ENCODE measurements at places on chromosomes 6 and 20.
A peak's percentile ranks its signal among the peaks of the same experiment; 100 is the strongest.

- no peaks in the 10 kb centered on the region for H3K36me3 ChIP-seq
- H3K27me3 ChIP-seq = no peaks in the 10 kb centered on the region
- DNase-seq = no peak
- H3K4me3 ChIP-seq = no peak overlapping the region
These were observed 12.9 kb upstream of the MCM3 start for GRCh38 chr6:52297433-52297832.

DNA sequence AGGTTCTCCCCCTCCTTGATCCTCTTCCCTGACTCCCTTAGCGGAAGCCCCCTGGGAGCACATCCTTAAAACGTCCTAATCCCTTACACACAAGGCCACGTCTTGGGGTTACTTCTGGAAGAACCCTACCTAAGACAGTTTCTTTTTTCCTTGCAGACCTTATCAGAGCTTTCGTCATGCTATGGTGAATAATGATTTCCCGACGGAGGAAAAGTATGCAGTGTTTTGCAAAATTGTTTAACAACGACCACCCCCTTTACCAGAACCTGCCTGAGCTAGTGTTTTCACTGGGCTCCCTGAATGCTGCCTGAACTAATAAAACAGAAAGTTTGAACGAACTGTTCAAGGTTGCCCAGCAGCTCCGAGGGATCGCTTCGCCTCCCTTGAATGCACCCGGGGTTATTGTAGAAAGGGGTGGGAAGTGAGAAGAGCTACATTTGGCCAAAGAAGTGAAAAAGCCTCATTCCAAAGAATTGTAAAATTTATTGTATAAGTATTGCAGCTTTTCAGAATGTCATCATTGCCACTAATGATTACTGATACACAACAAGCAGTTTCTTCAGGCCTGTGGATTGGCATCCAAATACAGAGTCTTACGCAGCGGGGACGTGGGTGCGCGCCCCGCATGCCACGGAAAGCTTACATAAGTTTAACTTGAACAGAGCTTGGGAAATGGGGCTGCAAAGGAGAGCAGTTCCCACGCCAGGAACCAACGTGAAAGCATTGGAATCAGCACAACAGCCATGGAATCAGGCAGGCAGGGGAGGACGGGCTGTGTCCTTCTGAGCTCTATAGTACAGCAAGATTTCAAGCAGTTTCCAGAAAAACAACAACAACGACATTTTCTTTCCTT, 27.9 kb upstream of the ZBP1 start:
- H3K36me3 ChIP-seq = no peaks in the 10 kb centered on the region
- no peak for DNase-seq
- H3K4me3 ChIP-seq = no peak overlapping the region
- no peaks in the 10 kb centered on the region for H3K4me1 ChIP-seq
- no peak overlapping the region for H3K27ac ChIP-seq

DNA sequence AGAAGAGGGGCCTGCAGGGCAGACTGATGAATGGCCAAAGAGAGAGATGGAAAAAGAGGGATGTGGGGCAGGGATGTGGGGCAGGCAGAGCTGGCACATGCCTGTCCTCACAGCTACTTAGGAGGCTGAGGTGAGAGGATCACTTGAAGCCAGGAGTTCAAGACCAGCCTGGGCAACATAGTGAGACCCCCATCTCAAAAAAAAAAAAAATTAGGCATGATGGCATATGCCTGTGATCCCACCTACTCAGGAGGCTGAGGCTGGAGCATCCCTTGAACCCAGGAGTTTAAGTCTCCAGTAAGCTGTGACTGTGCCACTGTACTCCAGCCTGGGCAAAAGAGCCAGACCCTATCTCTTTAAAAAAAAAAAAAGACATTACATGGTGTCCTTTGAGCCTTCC, 34.8 kb downstream of the RNF8 start:
- no peak overlapping the region for H3K4me3 ChIP-seq
- no peak for DNase-seq
- no peaks in the 10 kb centered on the region for H3K4me1 ChIP-seq
- H3K27ac ChIP-seq = no peak overlapping the region

DNA sequence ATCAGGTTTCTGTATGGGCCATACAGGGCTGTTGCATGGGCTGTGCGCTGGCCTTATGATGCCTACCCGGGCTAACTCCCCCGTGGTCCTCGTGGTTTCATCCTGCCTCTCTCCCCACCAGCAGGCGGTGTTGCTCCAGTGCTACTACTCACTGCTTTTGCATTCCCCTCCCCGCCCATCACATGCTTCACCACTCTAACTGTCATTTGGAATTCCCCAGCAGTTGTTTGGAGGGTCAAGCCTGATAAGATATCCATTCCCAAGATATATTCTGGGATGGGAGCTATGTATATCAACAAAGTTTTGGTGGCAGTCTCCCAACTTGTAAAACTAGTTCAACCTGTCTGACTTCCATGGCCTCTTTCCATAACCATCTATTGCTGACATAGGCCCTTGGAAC, 233.2 kb upstream of the SOX4 start:
- no peaks in the 10 kb centered on the region for H3K4me1 ChIP-seq
- H3K4me3 ChIP-seq = no peak overlapping the region

- no peak for DNase-seq
- H3K4me3 ChIP-seq = no peak overlapping the region
- H3K27ac ChIP-seq = no peak overlapping the region
- H3K4me1 ChIP-seq = peaks cover 5% of the 10 kb centered on the region
- no peaks in the 10 kb centered on the region for H3K27me3 ChIP-seq
These were observed 13.8 kb downstream of the MRPL14 start for GRCh38 chr6:44113414-44113813.

DNA sequence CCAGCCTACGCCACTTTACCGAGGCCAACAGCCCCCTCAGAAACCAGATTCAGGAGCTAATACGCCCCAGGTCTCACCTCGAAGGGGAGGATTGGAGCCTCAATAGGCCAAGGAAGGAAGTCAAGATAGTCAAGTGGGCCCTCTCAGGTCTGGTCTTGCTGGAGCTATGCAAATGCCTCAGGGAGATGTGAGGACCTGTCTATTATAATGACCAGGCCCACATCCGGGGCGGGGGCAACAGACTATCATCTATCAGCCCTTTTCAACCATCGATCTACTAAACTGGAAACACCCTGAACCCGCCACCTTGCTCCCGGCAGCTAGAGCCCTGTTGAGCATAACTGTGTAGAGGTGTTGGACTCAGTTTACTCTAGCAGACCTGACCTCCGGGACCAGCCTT, 12.7 kb upstream of the GSTA3 start:
- no peak overlapping the region for H3K27ac ChIP-seq
- H3K27me3 ChIP-seq = no peaks in the 10 kb centered on the region
- H3K36me3 ChIP-seq = no peaks in the 10 kb centered on the region
- no peak for DNase-seq
- no peak overlapping the region for H3K4me3 ChIP-seq

DNA sequence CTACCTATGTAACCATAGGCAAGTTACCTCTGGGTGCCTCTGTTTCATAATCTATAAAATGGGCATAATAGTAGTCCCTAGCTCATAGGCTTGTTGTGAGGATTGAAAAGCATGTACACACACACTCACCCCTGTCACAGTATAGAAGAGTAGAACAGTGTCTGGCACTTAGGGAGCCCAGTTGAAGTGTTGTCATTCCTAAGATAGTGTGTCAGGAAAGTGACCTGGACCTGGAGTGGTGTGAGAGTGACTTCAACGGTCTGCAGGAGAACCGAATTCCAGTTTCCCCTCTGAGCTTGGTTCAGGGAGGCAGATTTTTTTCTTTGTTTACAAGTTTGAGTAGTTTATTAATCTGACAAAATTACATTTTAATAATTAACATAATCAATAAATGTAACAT, 229.9 kb upstream of the MAP3K7 start:
- H3K4me3 ChIP-seq = no peak overlapping the region
- no peaks in the 10 kb centered on the region for H3K27me3 ChIP-seq
- H3K27ac ChIP-seq = no peak overlapping the region
- DNase-seq = no peak
- H3K36me3 ChIP-seq = no peaks in the 10 kb centered on the region
- H3K4me1 ChIP-seq = no peaks in the 10 kb centered on the region

GRCh38 chr6:6987749-6988148, 120.0 kb upstream of the RREB1 start:
- no peaks in the 10 kb centered on the region for H3K27me3 ChIP-seq
- H3K36me3 ChIP-seq = no peaks in the 10 kb centered on the region
- no peaks in the 10 kb centered on the region for H3K4me1 ChIP-seq
- no peak for DNase-seq
- H3K27ac ChIP-seq = no peak overlapping the region
- no peak overlapping the region for H3K4me3 ChIP-seq

DNA sequence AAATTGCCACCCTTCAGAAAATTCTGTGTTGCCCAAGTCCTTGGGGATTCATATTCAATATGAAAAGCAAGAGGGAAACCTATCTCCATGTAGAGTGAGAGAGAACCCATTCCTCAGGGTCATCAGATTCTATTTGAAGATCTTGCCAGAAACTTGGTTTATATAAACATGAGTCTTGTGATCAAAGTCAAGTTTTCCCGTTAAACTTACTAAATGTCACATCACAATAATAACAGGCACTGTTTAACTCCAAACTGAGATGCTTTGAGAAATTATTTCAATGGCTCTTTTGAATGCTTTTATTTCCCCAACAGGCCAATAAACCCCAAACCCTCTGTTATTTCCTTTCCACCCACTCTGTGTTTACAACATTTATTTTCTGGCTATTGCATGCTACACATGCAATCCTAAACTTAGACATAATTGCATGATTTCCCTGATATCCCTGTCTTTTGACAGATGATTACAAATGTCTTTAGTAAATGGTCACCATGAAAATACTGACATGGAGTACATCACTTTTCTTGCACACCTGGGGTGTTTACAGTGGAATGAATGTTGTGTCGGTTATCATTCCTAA, 31.1 kb upstream of the SSTR4 start:
- no peak overlapping the region for H3K27ac ChIP-seq
- no peak overlapping the region for H3K4me3 ChIP-seq
- DNase-seq = no peak
- no peaks in the 10 kb centered on the region for H3K27me3 ChIP-seq
- H3K4me1 ChIP-seq = no peaks in the 10 kb centered on the region

GRCh38 chr20:5569021-5569420, 181.2 kb upstream of the SHLD1 start:
- no peak overlapping the region for H3K27ac ChIP-seq
- no peak overlapping the region for H3K4me3 ChIP-seq
- H3K4me1 ChIP-seq = no peaks in the 10 kb centered on the region
- peaks cover 4% of the 10 kb centered on the region for H3K36me3 ChIP-seq
- no peak for DNase-seq
- no peaks in the 10 kb centered on the region for H3K27me3 ChIP-seq

- H3K4me1 ChIP-seq = no peaks in the 10 kb centered on the region
- no peaks in the 10 kb centered on the region for H3K27me3 ChIP-seq
- no peak for DNase-seq
- H3K27ac ChIP-seq = no peak overlapping the region
- no peak overlapping the region for H3K4me3 ChIP-seq
These were observed 151.4 kb downstream of the BCAS1 start for GRCh38 chr20:53918949-53919361.

- H3K27ac ChIP-seq = no peak overlapping the region
- no peak overlapping the region for H3K4me3 ChIP-seq
- H3K4me1 ChIP-seq = peaks cover 2% of the 10 kb centered on the region
- no peaks in the 10 kb centered on the region for H3K27me3 ChIP-seq
- H3K36me3 ChIP-seq = peaks cover 5% of the 10 kb centered on the region
These were observed 46.9 kb downstream of the MAP3K4 start for GRCh38 chr6:161038229-161039031.

- H3K4me3 ChIP-seq = no peak overlapping the region
- no peaks in the 10 kb centered on the region for H3K4me1 ChIP-seq
- no peak for DNase-seq
- H3K36me3 ChIP-seq = no peaks in the 10 kb centered on the region
- H3K27ac ChIP-seq = no peak overlapping the region
- no peaks in the 10 kb centered on the region for H3K27me3 ChIP-seq
These were observed 62.7 kb upstream of the ISM1 start for GRCh38 chr20:13158369-13158768.

GRCh38 chr20:23568320-23568970, at the start of gene CST9L:
CST9L (minus strand) TSS chr20:23568484; CDS start chr20:23568450, 34 bp downstream.
- peak; percentile 54 for DNase-seq
- no peaks in the 10 kb centered on the region for H3K4me1 ChIP-seq
- no peak within 1 kb of the TSS for H3K4me3 ChIP-seq
- no peaks in the 10 kb centered on the region for H3K36me3 ChIP-seq

GRCh38 chr6:105804000-105804399, 282.1 kb upstream of the PRDM1 start:
- no peaks in the 10 kb centered on the region for H3K4me1 ChIP-seq
- H3K27ac ChIP-seq = no peak overlapping the region
- no peak overlapping the region for H3K4me3 ChIP-seq
- H3K36me3 ChIP-seq = no peaks in the 10 kb centered on the region
- H3K27me3 ChIP-seq = no peaks in the 10 kb centered on the region

DNA sequence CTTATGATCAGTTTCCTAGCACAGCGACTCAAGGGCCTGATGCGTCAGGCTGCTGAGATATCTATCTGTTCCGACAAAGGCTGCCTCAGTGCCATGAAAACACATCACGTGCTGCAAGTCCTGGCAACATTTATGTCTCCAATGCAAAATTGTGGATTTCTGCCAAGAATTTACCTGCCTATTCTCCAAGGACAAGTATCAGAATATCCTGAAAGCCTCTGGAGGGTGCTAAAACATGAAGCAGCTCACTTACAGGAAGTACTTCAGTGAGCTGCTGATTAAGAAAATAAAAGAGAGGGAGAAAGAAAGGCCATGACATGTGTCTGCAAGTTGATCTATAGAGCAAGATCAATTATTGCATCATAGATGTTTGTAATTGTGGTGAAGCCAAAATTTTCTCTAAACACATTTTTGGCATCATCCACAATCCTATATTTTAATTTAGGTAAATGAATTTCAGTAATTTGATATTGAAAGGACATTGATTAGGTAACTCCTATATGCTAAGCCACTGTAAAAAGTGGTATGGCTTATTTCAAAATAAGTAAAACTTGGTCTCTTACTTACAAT, 25.8 kb upstream of the TPBG start:
- H3K36me3 ChIP-seq = no peaks in the 10 kb centered on the region
- no peak for DNase-seq
- H3K27me3 ChIP-seq = no peaks in the 10 kb centered on the region
- H3K4me1 ChIP-seq = no peaks in the 10 kb centered on the region
- H3K27ac ChIP-seq = no peak overlapping the region

DNA sequence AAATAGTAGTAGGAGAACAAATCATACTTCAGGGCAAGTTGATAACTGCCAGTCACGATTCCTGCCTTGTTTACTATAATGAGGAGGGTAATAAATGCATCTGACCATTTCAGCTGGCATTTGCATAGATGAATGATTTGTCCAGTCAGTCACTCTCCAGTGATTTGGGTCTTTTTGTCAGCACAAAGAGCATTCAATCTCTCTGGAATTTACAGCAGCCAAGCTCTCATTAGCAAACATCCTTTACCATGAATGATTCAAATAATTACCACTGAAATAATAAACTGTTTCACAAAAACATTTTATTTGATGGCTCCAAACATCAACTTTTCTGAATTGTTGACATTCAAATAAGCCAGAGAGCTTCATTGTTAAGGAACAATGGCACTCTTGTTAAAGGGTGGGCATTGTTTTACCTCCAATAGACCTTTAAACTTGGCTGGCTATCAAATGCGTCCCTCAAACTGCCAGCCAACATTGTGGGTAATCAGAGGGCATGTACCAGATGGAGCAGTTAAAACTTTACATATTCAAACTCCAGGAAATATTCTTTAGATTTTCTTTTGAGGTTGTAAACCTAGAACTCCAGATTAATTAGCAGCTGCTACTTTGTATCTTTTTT, 30.0 kb upstream of the FBXL4 start:
- no peaks in the 10 kb centered on the region for H3K36me3 ChIP-seq
- H3K27me3 ChIP-seq = no peaks in the 10 kb centered on the region
- no peak overlapping the region for H3K4me3 ChIP-seq
- DNase-seq = no peak
- peaks cover 19% of the 10 kb centered on the region for H3K4me1 ChIP-seq
- no peak overlapping the region for H3K27ac ChIP-seq

All from aorta (tissue), 5 donors.